ENCODE measurements at places on chromosomes 7 and 10.

- no peak for DNase-seq
Observed at GRCh38 chr10:11004144-11005077, 13.3 kb upstream of the CELF2 start.

DNA sequence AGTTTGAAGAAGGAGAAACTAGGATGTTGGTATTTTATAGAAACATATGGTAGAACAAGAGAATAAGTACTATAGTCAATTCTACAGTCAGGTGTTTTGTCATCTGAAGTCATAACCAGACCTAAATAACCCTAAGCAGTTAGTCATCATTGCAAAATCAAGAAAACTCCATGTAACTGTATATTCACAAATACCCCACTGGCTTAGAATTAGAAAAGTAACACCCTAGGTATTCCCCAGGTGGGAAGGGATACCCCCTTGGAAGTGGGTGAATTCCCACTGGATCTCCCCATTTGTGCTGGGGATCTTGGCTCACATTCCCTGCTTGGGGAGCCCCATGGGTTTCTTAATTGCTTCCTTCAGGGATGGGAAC lies 45.9 kb upstream of the ITGB8 start:
- no peak for DNase-seq

DNA sequence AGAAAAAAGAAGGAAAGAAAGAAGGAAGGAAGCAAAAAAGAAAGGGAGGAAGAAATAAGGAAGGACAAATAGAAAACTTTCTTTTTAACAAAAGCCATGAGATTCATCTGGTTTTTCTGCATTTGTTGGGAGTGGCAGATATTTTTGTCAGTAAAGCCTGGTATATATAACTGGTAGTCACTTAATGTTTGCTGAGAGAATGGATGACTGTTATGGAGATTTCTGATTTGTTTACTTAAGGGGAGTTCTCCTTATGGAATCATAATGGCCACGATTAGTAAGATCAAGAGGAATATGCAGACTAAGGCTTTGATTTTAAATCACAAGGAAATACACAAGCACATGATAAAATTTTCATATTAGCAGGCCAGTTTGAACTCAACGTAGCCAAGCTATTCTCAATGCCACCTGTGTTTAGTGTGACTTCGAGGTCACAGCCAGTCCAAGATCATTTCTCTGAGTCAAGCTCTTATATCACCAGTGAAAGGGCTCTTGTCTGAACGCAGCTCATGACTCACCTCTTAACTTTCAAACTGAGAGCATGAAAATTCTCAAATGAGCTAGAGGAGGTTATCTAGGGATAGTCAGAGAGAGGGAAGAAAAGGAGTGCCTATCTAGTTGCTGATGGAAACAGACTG lies 445.1 kb upstream of the ZMIZ1 start:
- peak; percentile 39 for DNase-seq

DNA sequence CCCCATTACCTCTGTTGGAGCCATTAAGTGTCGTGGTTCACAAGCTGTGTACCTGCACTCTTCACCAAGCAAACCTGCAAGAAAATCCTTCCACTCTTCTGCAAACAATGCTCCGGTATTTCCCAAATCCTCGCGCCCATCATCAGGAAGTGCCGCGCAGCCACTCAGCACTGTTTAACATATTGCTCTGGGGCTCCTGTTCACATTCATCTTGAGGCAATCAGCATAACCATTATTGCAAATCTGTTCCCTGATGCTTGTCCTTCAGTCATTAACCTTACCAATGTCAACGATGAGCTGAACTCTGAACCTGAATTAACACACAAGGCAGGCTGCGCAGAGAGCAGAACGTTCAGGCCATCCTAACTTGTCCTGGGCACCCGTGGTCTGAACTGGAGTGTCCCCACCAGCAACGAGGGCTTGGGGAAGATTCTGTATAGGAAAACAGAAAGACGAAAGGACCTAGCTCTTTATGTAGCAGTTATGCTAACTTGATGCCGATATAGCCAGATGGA lies 751.4 kb upstream of the AUTS2 start:
- DNase-seq = no peak

DNA sequence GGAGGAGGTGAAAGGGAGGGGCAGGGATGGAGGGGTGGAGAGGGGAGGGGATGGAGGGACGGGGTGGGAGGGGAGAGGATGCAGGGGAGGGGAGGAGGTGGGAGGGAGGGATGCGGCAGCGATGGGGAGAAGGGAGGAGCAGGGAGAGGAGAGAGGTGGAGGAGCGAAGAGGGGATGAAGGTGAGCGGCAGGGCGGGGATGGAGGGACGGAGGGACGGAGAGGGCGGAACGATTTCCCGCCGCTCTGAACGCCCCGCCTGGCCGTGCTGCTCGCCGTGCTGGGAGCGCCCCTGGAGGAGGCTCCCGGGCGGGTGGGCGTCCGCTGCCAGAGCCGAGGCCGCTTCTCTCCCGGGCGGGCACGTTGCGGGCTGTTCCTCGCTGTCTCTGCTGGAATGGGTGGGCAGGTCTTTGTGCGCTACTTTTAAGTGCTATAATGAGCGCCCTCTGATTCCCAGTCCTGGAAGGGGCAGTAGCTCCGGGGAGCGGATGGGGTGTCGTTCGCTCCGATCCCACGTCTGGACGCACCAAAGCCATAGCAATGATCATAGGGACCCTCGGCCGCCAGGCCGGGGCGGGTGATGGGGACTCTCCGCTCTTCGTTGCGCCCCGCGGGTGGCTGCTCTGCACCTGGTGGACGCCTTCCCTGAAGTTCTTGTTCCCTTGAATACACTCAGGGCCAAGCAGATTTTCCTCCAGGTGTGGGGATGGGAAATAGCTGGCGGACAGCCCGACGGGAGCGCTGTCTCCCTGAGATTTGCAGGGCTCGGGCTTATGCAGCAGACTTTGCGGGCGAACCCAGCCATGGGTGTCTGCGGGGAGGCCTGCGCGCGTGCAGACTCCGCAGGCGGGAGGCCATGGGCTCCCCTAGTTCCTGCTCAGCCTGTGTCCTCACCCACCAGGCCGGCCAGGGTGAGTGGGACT lies 81.1 kb upstream of the CPXM2 start:
- no peak for DNase-seq

DNA sequence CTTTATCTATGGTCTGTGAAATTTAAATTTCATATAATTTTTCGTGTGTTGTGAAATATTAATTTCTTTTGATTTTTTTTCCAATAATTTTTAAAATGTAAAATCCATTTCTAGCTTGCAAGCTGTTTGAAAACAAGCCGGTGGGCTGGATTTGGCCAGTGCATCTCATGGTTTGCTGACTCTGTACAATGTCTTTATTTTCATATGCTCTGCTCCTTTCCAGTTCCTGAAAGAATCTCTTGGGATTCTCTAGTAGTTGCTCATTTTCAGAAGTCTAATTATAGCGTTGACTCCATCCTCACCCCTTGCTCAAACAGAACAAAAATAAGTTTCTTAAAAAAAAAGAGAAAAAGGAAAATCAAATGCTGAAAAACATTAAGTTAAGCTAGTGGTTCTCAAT lies 21.4 kb downstream of the UBN2 start:
- no peak for DNase-seq

- no peak for DNase-seq
Observed at GRCh38 chr7:80028717-80029116, 105.9 kb upstream of the GNAI1 start.

- no peak for DNase-seq
Observed at GRCh38 chr7:84336766-84337165, 142.2 kb upstream of the SEMA3A start.

GRCh38 chr7:14055813-14056212 lies 66.3 kb upstream of the ETV1 start:
- DNase-seq = no peak

- no peak for DNase-seq
Observed at GRCh38 chr7:117231047-117231359, 91.9 kb downstream of the WNT2 start.

DNA sequence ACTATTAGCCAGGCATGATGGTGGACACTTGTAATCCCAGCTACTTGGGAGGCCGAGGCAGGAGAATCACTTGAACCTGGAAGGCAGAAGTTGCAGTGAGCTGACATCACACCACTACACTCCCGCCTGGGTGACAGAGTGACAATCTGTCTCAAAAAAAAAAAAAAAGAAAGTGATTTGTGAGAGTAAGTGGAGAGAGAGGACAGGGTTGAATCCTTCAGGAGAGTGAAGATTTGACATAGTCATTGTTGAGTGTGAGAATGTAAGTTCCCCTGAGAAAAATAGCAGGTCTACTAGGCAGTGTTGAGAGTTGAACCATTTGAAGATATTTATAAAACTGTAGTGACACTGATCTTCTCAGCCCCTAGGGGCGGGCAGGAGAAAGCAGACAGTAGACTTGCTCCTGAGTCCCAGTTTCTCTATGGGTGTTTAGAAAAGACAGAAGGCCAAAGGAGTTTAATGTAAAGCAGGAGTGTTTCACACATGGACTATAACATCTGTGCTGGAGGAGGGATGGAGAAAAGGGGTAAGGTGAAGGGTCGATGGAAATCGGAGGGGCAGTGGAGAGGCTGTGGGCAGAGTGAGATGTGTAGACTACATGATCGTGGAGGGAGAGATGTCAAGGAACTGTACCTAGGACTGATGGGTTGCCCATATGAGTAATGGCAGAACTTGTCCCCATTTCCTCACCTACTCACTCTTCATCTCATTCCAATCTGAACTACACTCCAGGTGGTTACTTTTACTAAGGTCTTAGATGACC lies 13.7 kb upstream of the LAMB4 start:
- DNase-seq = no peak

DNA sequence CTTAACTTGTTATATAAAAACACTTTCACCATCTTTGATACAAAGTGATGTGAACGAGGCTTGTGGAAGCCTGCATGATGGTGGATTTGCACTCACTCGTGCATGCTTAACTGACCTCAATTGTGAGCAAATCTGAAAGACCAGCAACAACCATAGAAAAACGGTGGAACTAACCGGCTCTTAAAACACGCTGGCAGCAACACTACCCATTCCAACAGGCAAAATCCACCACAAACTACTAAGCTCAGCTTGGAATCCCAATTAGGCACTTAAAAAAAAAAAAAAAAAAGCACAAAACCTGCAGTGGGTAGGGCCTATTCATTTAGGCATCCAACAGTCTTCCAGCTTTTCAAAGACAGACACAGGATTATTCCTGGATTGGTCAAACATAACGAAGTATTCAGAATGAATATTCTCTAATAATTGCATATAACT lies 1.8 kb downstream of the GDI2 start:
- DNase-seq = no peak

GRCh38 chr10:58544135-58544534 lies 31.5 kb downstream of the BICC1 start:
- DNase-seq = no peak

GRCh38 chr10:7610651-7611389 lies 55.9 kb downstream of the ITIH5 start:
- no peak for DNase-seq

- DNase-seq = no peak
Observed at GRCh38 chr7:151367284-151367683, 25.7 kb downstream of the NUB1 start.

GRCh38 chr10:47370878-47371277 lies 13.2 kb downstream of the ZNF488 start:
- no peak for DNase-seq

DNA sequence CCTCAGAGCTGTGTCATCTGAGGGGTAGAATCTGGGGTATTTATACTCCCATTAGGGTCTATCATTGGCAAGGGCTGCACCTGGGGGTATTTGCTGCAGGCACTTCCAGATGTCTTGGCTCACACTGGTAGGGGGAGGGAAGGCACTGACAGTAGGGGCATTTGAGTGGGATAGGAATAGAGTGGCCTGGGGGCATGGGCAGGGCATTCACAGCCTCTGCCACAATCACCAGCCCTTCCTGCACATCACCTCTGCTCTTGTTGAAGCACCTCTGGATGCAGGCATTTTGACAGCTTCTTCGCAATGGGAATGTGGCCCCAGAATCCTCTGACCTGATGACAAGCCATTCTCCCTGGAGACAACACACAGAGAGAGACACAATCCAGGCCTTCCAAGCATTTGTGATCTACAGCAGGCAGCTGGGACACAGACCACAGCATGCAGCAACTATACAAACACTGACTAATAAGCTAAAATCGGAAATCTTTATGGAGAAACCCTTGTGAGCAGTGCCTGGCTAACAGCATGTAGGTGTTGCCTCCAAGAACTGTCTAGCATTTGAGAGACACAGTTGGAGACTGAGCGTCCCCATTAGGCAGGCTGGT lies 178.5 kb downstream of the KCNMA1 start:
- no peak for DNase-seq

- DNase-seq = no peak
Observed at GRCh38 chr7:1021366-1021765, 23.0 kb upstream of the GPR146 start.

GRCh38 chr10:123455861-123456260 lies 210.3 kb upstream of the GPR26 start:
- DNase-seq = no peak

DNA sequence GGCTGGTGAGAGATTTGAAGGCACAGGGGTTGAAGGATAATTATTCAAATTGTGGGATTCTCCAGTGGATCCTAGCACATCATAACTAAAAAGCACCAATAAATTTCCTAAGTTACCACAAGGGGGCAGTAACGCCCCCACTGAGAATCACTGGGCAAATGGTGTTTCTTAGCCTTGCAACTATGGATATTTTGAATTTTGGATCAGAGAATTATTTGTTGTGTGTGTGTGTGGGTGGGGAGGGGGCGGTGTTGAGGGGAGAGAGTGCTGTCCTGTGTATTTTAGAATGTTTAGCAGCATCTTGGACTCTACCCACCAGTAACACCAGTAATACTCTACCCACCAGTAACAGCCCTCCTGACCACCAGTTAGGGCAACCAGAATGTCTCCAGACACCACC lies 63.3 kb upstream of the PRKG1 start:
- DNase-seq = no peak

DNA sequence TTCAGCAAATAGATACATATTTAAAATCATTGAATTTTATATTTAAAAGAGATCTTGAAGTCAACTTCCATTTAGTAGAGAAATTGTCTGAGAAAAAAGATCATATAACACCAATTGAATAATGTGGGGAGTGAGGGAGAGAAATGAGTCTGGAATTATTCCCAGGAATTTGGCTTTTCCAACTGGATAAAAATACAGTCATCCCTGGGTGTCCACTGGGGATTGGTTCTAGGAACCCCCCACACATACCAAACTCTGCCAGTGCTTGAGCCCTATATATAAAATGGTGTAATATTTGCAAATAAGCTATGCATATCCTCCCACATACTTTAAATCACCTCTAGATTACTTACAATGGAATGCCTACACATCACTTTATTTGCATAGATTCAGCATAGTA lies 162.8 kb upstream of the SEMA3C start:
- no peak for DNase-seq

GRCh38 chr10:109417803-109418202 lies 505.5 kb downstream of the XPNPEP1 start:
- DNase-seq = no peak

GRCh38 chr7:159201722-159202330 lies 57.2 kb upstream of the VIPR2 start:
- DNase-seq = no peak

All from NCI-H774 (cell line).